NCI-H1694 treated with DMSO at 0.1 percent for 48 hours (cell line): ENCODE measurements at places on chromosomes 6 and 20.

DNA sequence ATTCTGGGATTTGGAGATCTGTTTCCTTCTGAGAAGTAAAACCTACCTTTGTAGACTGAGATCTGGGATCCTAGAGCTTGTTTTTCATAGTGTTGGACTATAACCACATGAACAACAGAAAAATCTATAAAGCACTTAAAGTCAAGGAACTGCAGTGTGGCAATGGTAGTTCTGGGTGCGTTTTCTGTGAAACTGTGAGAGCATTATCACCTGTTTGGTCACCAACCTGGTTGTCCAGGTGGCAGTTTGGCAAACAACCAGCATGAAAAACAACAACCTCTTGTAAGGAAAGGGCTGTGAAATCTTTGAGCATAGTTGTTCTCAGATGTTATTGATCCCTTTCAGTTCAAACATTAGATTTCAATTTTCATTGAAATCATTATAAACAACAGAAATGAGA lies 215.8 kb upstream of the CITED2 start:
- no peak for DNase-seq

- DNase-seq: no peak
These were observed 153.9 kb downstream of the MMS22L start for GRCh38 chr6:97129106-97129505.

- no peak for DNase-seq
These were observed 223.0 kb upstream of the LRFN2 start for GRCh38 chr6:40810171-40810570.

DNA sequence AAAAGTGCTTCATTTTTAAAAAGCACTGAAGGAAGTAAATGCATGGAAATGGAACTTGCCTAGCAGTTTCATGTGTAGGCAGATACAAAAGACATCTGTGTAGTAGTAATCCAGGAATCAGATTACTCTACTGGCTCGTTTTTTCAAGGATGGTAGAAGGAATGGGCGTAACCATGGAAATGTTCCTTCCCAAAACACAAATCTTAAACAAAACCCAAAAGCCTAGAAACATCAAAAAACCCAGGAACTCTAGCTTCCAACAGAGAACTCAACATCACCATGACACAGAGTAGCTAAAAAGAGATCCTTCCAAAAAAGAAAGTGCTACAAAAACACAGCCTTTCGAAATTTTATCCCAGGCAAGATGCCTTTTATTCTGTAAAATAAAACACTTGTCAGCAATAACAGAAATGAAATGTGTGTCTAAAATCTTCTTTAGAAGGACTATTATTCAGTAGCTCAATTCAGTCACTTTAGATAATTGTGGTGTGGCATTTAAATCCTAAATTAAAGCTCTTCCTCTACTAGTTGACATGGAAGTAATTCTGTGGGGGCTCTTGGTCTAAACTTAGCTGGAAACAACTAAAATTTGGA lies 81.7 kb downstream of the FAM217A start:
- DNase-seq: no peak

GRCh38 chr6:2209226-2209809 lies 36.1 kb downstream of the GMDS start:
- no peak for DNase-seq

DNA sequence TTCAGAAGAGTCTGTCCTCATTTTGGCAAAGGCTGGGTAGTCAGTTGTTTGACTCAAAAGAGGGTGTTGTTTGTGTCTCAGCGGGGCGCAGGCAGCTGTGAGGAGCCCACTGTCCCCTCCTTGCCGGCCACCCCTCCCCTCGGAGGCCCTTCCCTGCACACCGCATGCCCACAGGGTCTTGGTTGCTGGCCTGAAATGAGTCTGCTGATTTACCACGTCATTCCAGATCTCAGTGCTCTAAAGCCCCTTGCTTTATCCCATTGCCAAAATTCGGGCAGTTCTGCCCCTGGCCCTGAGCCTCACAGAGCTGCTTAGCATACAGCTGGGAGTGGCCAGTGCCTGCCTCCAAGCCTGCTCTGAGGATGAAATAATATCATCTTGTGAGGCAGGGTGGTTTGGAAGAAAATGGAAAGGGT lies 220.7 kb downstream of the UST start:
- DNase-seq: no peak

- DNase-seq: no peak
These were observed 4.4 kb downstream of the SMIM13 start for GRCh38 chr6:11098004-11098403.

GRCh38 chr6:621931-622330 lies 35.0 kb downstream of the HUS1B start:
- DNase-seq: no peak

DNA sequence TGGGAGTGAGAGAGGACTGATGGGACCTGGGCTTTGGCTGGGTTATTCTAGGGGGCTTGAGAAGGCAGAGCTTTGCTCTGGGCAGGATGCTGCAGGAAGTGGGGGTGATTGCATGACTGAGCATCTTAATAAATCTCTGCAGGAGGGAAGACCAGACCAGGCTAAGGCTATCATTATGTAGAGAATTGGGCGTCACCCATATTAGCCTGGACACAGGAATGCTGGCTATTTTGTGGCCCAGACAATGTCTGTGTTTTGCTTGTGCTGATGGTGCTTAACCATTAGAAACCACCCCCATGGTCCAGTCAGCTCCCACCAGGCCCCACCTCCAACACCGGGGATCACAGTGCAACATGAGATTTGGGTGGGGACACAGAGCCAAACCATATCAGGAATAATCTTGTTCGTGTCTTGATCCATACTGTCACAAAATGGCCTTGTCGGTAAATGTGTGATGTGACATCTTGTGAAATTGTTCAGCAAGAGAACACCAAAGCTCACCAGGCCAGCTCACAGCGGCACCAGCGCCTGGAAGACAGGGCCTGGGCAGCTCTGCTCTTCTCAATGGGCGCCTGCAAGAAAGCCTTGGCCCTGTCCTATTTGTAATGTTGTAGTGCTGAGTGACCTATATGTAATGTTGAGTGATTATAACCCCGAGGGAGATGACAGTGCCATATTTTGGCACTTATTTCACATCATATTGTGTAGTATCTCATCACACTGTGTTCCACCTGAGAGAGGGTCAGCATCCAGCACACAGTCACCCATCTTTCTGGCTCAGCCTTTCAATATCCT lies 211.8 kb downstream of the QKI start:
- no peak for DNase-seq

DNA sequence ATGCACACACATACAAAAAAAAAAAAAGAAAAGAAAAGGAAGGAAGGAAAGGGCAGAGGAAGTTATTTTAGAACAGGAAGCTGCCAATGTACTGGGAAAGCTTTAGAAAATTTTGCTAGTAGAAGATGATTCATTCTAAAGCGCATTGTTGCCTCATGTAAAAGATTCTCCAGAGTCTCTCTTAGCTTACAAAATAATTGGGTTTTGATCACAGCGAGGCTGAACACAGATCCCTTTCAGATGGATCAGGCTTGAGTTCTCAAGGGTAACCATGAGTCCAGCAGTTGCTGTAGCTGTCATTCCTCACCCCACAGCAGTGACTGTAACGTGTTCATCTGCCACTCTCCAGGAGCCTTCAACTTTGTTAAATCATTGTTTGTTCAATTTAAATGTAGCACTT lies 81.9 kb downstream of the PHACTR2 start:
- no peak for DNase-seq

DNA sequence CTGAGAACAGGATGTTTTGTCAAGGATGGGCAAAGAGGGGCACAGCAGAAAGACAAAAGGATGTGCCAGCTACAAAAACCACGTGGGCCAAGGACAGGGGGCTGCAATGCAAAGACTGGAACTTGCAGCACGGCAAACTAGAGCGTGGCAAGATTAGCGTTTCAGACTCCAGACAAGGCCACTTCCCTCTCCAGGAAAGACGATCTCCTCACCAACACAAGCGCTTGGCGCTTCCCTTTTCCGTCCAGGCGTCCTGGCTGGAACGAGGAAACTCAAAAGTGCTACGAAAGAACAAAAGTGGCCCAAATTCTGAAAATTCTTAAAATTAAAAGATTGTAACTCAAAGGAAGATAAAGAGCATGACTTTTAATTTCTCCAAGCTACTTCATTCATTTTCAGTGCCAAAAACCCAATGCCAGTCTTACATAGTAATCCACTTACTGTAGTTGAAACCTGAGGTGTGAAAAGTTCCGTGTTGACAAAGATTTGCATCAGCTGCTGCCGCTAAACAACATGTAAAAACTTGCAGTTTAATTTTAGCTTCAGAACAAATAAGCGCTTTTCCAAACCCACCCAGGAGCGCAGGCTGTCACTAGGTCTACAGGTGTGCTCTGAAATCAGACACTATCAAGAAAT lies 207.1 kb upstream of the RREB1 start:
- no peak for DNase-seq

DNA sequence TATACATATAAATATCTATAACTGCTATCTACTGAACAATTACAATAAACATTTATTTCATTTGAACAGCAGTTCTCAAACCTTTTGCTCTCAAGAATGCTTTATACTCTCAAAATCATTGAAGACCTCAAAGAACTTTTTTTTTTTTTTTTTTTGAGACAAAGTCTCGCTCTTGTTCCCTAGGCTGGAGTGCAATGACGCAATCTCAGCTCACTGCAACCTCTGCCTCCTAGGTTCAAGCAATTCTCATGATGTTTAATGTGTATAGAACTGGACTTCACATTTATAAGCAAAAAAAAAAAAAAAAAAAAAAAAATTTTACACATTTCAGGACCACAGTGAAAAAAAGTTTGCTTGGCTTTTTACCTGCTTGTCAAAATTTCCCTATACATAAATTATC lies 11.7 kb downstream of the UBE2V1 start:
- no peak for DNase-seq

GRCh38 chr20:9467995-9468394 lies 46.4 kb upstream of the LAMP5 start:
- DNase-seq: no peak

DNA sequence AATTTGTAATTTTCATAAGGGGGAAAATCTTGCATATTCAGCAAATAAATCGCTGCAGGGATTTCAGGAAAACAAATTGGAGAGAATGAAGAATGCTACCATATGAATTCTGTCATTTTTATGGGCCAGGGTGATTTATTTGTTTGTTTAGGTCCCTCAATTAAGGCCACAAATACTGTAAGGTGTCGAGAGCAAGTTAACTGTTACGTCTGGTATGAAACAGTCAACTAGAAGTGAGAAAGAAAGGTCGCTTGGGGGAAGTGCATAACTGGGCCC lies 166.9 kb upstream of the TSHZ2 start:
- DNase-seq: no peak

DNA sequence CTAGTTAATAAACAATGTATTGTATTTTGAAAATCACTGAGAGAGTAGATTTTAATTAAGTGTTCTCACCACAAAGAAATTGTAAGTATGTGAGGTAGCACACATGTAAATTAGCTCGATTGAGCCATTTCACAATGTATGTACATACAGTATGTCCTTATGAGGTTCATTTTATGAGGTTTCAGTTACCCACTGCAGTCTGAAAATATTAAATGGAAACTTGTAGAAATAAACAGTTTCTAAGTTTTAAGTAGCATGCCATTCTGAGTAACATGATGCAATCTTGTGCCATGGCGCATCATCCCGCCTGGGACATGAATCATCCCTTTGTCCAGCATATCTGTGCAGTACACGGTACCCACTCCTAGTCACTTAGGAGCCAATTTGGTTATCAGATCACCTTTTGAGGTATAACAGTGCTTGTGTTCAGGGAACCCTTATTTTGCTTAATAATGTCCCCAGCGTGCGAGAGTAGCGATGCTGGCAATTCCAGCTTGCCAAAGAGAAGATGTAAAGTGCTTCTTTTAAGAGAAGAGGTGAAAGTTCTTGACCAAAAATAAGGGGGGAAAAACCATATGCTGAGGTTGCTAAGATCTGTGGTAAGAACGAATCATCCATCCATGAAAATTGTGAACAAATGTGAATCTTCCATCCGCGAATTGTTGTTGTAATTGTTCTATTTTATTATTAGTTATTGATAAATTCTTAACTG lies 64.7 kb downstream of the KCNS1 start:
- DNase-seq: no peak

DNA sequence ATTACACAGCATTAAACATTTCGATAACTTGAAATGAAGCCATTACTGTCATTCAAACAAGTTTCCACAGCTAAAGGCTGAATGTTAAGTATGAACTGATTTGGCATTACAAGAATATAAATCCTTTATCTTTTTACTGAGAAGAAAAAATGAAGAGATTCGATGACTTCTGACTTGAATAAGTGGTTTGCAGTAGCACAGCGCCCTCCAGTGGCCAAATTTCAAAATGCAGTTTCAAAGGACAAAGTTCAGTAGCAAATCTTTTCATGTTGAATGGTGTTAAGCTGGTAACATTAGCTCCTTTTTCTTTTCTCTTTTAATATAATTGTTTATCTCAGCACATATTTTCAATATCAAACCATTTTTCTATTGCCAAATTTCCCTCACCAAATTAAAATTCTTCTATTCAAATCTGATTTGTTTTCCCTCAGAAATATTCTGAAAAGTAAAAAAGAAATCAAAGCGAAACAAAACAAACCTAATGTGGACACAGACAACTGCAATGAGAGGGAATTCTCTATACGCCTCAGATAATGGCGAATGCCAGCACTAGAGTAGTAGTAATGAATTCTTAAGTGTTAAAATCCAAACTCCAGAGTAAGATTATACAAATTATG lies 145.7 kb downstream of the BTBD9 start:
- DNase-seq: peak; percentile 54

- DNase-seq: no peak
These were observed 227.9 kb upstream of the MARCKS start for GRCh38 chr6:113629256-113629655.

- no peak for DNase-seq
These were observed 14.7 kb downstream of the LRRC73 start for GRCh38 chr6:43495409-43495941.

- no peak for DNase-seq
These were observed 671 bp downstream of the BPHL start for GRCh38 chr6:3119040-3119723.

DNA sequence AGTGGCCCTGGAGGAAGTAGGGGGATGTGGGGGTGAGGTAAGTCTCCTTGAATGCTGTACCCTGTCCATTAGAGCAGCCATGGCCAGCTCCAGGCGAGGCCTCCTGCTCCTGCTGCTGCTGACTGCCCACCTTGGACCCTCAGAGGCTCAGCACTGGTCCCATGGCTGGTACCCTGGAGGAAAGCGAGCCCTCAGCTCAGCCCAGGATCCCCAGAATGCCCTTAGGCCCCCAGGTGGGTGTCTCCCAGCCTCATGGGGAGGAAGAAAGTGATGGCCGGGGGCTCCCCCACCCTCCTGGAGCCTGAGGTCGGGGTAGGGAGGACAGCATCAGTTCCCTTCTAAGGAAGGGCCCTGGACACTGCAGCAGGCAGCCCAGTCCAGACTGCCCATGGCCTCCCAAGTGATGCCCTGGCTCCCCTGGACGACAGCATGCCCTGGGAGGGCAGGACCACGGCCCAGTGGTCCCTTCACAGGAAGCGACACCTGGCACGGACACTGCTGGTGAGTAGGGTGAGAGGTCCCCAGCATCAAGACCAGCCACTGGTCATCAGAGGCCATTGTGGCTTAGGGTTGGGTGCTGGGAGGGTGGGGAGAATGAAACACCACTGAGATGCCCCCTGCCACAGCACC lies 1.0 kb downstream of the GNRH2 start:
- no peak for DNase-seq

- DNase-seq: no peak
These were observed 4.9 kb downstream of the POLR1C start for GRCh38 chr6:43521836-43522235.
